ENCODE measurements at places on chromosomes 16 and 17.

GRCh38 chr16:83513008-83513755, 294.6 kb upstream of the HSBP1 start:
- DNase-seq: no peak

DNA sequence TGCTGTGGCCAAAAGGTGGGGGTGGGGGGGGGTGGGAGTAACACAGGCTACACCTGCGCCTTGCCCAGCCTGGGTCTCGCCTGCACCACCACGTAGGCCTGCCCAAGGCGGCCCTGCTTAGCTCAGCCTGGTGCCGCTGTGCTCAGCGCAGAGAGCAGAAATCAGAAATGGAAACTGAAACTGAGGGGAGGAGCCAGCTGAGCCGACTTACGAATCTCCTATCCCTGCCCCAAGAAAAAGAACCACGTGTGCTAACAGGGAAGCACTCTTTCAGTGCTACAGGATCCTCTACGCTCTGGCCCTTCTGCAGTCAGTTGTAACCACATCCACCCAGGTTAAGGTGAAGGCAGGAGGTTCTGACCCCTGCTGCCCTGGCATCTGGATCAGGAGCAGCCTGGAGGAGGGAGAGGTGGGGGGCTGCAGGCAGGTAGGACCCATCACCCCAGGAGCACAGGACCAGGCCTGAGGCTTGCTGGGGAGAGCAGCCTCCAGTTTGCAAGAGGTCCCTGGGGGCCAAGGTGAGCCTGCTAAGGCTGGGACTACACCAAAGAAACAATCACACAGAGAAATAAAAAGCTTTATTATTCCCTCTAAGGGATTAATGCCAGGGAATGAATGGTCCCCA, at the start of gene DHX58:
Gene DHX58, minus strand, starts transcription at position 163 of the 625 bp plus-strand sequence. CDS start 822 bp downstream, outside the sequence.
- DNase-seq: no peak

- no peak for DNase-seq
Observed at GRCh38 chr16:85649411-85650134, 36.5 kb downstream of the GSE1 start.

GRCh38 chr16:29030086-29030840, 45.4 kb downstream of the LAT start:
- no peak for DNase-seq

- DNase-seq: no peak
Observed at GRCh38 chr16:2154533-2155090, 970 bp upstream of the TRAF7 start.

GRCh38 chr17:61450641-61451537, 1.3 kb upstream of the TBX4 start:
- DNase-seq: no peak

- no peak for DNase-seq
Observed at GRCh38 chr17:79356839-79357447, 253.9 kb downstream of the RBFOX3 start.

DNA sequence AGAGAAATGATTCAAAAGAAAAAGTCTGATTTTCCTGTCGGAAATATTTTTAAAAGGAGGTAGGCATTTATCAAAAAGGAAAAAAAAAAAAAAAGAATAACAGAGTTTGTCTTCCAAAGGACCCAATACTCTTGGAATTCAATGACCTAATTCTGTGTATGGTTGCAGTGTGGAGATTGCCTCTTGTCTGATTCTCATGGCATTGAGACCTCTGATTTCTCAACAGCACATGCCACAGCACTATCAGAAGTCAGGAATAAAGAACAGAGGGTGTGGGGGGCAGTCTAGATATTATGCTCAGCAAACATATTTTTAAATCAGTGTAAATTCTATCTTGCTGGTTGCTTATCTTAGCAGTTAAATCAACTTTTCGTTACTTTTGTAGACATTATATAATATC, 81.3 kb upstream of the SOX9 start:
- DNase-seq: no peak

GRCh38 chr16:17431968-17432625, 38.7 kb downstream of the XYLT1 start:
- no peak for DNase-seq

GRCh38 chr16:2664574-2664982, 17.7 kb upstream of the KCTD5 start:
- no peak for DNase-seq

DNA sequence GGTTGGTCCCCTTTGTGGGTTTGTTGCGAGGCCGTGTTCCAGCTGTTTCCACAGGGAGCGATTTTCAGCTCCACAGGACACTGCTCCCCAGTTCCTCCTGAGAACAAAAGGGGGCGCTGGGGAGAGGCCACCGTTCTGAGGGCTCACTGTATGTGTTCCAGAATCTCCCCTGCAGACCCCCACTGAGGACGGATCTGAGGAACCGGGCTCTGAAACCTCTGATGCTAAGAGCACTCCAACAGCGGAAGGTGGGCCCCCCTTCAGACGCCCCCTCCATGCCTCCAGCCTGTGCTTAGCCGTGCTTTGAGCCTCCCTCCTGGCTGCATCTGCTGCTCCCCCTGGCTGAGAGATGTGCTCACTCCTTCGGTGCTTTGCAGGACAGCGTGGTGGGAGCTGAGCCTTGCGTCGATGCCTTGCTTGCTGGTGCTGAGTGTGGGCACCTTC, 27.3 kb upstream of the STH start:
- no peak for DNase-seq

DNA sequence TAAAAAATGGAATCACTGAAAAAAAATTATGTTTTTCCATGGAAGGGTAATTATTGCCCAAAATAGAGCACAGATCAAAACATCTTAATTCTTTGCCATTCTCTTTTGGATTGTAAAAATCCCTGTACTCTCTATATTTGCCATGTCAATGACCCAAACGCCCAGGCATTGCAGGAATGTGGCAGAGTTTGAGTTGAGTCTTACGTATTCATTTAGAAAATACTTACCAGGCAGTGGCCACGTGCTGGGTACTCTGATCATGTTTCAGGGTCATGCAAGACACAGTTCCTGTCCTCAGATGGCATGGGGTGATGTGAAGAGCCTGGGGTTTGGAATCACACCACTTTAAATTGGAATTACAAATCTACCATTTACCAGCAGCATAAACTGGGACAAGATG, 267.7 kb downstream of the ABCC12 start:
- no peak for DNase-seq

DNA sequence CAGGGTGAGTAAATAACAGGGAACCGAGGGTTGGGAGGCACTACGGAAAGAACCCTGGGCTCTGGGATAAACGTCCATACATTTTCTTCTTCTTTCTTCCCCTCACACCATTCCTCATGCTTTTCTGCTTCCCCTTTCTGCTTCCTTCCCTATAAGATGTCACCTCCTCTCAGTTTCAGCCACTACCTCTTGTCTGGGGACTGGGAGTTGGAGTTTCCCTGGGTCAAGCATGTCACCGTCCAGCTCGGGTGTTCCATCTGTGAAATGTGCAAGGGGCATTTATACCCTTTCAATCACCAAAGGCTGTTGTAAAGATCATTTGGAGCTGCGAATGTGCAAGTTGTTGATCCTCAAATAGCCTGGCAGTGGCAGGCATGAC, 17.5 kb upstream of the CCL22 start:
- DNase-seq: no peak

GRCh38 chr16:69274699-69275235, 36.4 kb upstream of the VPS4A start:
- no peak for DNase-seq

DNA sequence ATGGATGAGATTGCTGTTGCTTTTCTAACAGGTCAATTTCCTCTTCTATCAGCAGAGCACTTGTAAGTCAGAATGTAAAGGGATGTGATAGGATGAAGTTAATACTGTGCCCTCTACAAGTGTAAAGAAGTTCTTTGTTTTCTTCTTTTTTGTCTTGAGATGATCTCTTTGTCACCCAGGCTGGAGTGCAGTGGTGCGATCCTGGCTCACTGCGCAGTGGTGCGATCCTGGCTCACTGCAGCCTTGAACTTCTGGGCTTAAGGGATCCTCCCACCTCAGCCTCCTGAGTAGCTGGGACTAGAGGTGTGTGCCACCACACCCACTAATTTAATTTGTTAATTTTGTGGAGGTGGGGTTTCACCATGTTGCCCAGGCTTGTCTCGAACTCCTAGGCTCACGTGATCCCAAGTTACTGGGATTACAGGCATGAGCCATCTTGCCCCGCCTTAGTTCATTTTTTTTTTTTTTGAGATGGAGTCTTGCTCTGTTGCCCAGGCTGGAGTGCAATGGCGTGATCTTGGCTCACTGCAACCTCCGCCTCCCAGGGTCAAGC, 21.6 kb upstream of the KPNB1 start:
- DNase-seq: no peak

DNA sequence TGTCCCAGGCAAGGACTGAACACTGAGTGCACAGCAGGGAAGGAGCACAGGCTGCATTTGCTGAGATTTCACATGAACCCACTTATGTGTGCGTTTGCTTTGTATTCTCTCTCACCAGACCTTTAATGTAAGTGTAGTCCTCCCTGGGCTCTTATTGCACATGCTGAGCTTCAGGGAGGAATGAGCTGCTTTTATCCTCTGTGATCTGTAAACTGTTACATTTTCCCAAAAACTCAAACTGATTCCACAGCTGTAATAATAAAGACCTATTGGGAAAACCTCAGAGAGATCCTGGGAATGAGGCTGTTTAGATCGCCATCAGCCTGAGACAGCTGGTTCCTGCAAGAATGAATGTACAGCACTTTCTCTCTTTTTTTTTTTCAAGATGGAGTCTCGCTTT, 53.6 kb upstream of the ADORA2B start:
- no peak for DNase-seq

GRCh38 chr16:86120201-86121192, 221.5 kb downstream of the IRF8 start:
- DNase-seq: no peak

Data from NCI-H1694 (cell line).